ENCODE measurements at places on chromosomes 6 and 20.

DNA sequence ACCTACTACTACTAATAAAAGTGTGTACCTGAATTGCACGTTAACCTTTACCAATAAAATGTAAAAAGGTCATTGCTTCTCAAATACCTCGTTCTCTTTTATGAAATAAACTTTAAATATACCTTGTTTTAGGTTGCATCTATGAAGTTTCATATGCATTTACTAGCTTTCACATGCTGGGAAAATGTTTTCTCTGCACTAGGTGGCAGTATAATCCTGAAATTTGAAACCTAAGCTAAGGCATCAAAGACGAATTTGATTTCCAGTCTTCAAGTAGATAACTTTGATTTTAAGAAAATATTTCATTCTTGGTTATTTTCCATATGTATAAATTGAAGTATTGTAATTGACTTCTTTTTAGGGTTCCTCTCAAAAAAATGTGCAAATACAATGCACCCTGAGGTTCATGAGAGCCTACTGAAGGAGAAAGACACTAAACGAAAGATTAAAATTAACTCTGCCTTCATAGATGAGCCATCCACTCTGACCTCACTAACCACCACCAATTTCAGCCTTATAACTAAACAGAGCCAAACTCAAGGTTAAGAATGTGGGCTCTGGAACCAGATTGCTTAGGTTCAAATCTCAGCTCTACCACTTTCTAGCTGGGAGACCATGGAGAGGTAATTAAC is 7.3 kb upstream of the COL9A1 start:
- DNase-seq = no peak

DNA sequence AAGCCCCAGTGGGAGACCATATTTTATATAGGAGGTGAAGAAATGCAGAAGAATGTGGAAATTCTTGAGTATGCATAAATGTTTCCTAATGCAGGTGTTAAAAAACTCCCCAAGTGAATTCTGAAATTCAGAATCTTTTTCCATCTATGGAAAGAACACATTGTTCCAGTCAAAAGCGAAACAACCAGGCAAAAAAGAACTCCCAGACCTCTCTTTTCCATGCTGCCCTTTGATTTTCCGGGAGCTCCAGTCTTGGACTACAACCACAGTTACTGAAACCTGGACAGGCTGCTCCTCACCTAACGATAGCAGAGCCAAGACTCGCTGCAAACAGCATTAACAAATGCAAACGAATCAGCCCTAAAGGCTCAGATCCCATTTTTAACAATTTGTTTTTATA is 108.7 kb upstream of the CNKSR3 start:
- DNase-seq = no peak

GRCh38 chr6:15957655-15958169 is 171.2 kb upstream of the MYLIP start:
- no peak for DNase-seq

DNA sequence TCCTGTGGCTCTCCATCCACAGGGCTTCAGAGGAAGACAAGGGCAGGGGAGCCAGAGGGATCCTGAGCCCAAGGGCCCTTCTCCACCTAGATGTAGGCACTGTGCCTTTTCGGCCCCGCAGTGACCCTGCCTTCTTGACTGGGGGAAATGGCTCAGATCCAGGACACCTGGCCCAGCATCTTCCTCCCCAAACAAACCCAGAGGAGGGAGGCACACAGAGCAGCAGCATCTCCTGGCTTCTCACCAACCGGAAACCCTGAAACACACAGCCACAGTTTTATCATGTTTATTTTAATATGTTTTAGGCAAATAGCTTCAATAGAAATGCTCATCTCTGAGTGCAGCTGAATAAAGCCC is 84.5 kb upstream of the LRFN2 start:
- DNase-seq = no peak

DNA sequence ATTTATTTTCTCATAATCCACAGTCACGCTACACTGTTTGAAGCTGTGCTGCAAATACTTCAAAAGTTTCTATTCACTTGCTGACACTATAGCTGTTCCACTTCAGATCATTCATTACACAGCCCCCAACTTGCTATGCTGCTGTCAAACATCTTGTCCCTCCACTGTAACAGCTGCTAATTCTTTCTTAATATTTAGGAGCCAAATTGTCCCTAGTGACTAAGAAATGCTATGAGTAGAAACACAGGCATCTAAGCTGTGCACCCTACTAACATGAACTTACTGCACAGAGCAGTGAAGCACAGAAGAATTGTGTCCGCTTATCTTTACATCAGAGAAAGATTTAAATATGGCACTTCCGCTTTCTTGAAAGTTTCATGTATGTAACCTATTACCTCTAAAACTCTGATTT is 91.3 kb downstream of the PDE10A start:
- DNase-seq = no peak

DNA sequence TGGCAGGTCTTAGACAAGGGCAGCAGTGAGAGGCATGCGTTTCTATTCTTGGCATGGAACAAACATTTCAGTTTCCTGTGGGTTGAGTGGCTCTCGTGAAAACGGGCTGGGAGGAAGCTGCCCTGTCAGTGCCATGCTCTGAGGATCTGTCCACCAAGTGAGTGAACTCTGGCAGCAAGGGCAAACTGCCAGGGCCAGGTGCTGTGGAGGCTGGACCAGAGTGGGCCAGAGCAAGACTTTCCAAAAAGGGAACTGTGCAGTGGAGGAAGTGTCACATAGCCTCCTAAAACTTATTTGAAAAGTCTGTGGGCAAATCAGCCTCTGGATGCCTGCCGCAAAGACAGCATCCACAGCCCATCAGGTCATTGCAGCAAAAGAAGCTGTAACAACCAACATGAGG is 44.2 kb upstream of the TAB2 start:
- DNase-seq = no peak

GRCh38 chr6:26478985-26479278 is 21.2 kb upstream of the BTN1A1 start:
- DNase-seq = no peak

- peak; percentile 7 for DNase-seq
Measured at GRCh38 chr6:80767808-80768207, 661.3 kb downstream of the BCKDHB start.

DNA sequence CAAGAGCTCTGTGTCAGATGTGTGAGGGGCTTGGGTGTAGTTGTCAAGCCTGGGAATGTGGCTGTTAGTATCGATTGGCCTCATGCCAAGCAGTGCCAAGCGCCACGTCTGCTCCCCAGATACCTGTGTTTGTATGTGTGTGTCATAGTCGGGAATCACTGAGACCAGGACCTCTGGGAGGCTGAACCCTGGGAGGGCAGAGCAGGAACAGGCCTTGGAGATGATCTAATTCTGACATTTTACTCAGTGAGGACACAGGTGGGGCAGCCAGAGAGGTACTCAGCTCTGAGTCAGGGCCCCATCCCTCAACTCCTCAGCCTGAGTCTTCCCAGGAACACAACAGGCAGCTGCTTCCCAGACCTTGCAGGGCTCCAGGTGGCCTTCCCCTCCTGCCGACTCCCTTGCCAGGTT is 51.2 kb upstream of the FANCE start:
- no peak for DNase-seq

- no peak for DNase-seq
Measured at GRCh38 chr6:135182071-135183001, 1.2 kb downstream of the MYB start.

GRCh38 chr20:60371384-60371783 is 413.2 kb downstream of the CDH26 start:
- no peak for DNase-seq

DNA sequence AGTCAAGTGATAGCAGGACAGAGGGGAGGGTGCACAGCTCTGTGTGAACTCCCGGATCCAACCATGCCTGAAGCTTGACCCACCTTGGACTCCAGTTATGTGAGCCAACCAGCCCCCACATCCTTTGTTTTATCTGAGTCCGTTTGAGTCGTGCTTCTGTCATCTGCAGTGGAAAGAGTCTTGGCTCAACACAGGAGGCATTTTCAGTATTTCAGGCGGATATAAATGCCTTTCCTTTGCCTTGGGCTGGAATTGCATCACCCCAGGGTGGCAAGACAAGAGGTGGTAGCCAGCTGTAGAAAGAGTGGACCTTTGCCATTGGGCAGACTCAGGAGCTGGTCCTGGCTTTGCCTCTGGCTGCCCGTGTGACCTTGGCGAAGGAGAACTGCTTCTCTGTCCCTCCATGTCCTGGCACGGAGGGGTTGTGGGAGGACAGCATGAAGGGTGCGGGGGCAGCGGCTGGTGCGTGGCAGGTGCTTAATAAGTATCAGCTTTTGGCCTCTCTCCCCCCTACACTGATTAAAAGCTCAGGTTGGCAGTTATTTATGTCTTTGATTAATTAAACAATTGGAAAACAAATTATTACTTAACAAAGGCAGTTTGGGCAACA is 42.6 kb upstream of the APCDD1L start:
- no peak for DNase-seq

DNA sequence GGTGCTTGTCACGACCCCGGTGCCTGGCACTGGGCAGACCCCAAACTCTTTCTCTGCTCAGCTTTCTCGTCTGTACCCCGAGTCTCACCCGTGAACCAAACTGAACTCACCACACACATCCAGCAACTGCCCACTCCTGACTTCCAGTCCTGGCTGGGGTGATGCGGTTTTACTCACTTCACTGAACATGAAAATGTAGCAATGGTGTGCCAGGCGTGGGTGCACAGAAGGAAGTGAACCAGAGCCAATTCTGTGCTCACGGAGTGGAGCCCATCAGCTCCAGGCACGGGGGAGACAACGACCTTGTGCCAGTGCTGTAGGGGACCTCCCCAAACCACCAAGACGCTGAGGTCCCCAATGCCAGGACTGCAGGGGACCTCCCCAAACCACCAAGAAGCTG is 78.7 kb upstream of the AFDN start:
- no peak for DNase-seq

- no peak for DNase-seq
Measured at GRCh38 chr20:19921284-19921793, 95.8 kb upstream of the NAA20 start.

DNA sequence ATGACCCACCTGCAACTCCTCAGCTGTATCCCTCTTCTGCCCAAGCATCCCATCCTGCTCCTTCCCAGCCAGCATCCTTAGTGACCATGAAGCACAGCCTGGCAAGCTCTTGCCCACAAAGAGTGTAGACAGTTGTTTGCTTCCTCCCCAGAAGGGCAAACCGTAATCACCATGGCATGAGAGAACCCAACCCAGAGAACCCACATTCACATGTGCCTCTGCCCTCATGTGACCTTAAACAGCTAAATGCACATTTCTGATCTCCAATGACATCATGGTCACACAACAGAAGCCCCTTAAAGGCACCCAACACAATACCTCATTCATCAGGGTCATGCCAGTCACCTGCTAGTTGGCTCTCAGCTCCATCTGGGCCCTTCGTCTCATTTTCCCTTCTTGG is 162.8 kb upstream of the CDYL start:
- no peak for DNase-seq

Measured in AG09319 (cell line).